Epithelial cell of alveolus of lung (primary cell): ENCODE measurements at places on chromosomes 3 and 15. TPM values are rescaled to one million over a fixed set of nuclear protein-coding genes. Genes with fewer than 3 reads are reported as not detected.

Gene PLA2G4E
- total RNA-seq: not detected in 2 replicates

Gene SLC12A8
- total RNA-seq: 12.1 and 14.7 TPM in 2 replicates

Gene DNAJA4
- 0.88 and 2.2 TPM in 2 replicates for total RNA-seq

Gene CLDN16
- total RNA-seq: 0.26 TPM in 1 of 2 replicates, not detected in the other

Gene ZNF385D
- total RNA-seq: 0.40 and 0.78 TPM in 2 replicates

Gene TPRG1
- total RNA-seq: 0.13 TPM in 1 of 2 replicates, not detected in the other

Gene SLC35G2
- total RNA-seq: 7.8 and 8.5 TPM in 2 replicates
